Posterior vena cava (tissue), 2 donors: ENCODE measurements at places on chromosomes 6 and 20. TPM values are rescaled to one million over a fixed set of nuclear protein-coding genes. Genes with fewer than 3 reads are reported as not detected.
A peak's percentile ranks its signal among the peaks of the same experiment; 100 is the strongest.

- DNase-seq, result no peak
These were observed 7.7 kb upstream of the KLHL31 start for GRCh38 chr6:53673162-53673727.

The NOX3 gene
- total RNA-seq, result not detected

DNA sequence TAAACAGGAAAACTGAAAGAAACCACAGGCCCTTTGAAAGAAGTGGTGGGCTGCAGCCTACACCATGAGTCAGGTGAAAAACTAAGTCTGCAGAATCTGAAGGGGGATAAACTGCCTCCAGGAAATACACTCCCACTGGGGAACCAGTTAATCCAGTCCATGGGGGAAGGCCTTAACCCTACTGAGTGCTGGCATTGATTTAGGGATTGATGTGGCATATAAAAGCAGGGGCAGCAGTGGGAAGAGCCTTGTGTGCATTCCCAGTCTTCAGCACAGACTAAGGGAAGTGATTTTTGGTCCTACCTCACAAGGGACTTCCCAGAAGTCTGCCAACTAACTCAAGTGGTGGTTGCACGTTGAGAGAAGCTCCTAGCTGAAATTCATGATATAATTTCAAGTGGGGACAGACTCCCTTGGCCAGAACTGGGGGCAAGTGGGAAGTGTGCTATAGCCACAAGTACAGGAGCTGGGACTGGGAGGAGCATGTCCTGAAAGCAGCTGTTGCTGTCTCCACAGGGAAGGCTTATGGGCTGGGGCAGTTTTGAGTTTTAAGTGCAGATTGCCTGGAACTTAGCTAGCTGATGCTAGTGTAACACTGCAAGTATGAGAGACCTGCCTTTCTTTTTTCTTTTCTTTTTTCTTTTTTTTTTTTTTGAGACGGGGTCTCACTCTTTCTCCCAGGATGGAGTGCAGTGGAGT lies 31.2 kb downstream of the CITED2 start:
- DNase-seq, result no peak

GRCh38 chr20:3663031-3663701 lies at the start of gene GFRA4:
Gene GFRA4 (minus strand): TSS chr20:3663399. CDS start chr20:3663399, 0 bp downstream.
- DNase-seq, result peak; percentile 72

DNA sequence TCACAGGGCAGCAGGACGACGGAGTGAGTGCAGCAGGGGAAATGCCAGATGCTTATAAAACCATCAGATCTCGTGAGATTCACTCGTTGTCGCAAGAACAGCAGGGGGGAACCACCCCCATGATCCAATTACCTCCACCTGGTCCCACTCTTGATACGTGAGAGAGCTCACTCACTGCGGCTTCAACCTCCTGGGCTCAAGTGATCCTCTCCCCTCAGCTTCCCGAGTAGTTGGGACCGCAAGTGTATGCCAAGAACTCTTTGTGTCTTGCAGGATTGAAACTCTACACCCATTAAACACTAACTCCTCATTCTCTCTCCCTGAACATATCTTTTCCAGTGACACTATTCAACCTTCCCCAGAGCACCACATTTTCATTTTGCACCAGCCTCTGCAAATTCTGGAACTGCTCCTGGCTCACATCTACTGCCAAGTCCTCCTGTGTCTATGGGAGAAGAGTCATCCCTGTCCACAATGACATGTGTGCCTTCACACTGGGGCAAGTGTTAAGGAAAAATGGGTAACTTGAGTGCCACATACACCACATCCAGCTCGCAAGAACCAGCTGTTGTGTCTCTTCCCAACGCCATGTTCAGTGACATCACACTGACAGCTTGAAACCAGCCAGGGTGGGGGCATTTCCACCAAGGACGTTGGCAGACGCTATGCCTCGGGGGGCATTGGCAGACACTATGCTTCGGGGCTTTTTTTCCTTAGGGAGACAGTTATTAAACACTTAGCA lies 14.7 kb upstream of the TAF4 start:
- DNase-seq, result no peak

- DNase-seq, result peak; percentile 91
These were observed 19.9 kb downstream of the ZKSCAN8 start for GRCh38 chr6:28161410-28162079.

DNA sequence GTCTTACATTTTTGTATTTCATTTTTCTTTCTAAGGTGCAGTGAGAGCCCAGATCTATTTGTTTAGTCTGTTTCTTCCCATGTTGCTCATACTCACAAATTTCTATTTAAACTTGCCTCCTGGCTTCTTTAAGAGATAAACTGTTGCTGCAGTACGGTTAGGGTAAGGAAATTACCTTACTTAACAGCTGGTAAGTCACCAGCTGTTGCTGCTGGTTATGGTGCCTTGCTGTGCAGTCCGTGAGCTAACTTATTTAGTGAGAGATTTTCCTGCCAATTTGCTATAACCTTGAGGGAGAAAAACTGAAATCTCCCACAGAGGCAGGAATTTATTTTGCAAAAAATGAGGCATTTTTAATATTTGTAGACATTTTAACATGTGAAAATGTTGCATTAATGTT lies 261.0 kb downstream of the UST start:
- no peak for DNase-seq

The SDCBP2 gene
- 5.4 TPM for total RNA-seq

The FOXS1 gene
- 2.8 TPM for total RNA-seq

The KCNK16 gene
- not detected for total RNA-seq

The NR2E1 gene
- not detected for total RNA-seq

DNA sequence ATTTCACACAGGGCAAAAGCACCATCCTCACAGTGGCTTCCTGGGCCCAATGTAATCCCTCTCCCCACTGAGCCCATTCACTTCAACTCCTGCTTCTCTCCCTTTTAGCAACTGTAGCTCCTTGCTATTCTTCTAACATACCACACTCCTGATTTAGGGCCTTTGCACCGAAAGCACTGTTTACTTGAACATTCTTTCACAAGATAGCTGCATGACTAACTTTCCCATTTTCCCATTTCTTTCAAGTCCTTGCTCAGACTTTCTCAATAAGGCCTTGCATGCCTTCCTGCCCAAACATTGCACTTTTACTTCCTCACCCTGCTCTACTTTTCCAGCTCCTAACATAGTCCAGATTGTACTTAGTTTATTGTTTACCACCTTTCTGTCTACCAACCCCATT lies 73.0 kb downstream of the SHPRH start:
- DNase-seq, result no peak

The CYP24A1 gene
- total RNA-seq, result not detected

- no peak for DNase-seq
These were observed 106.5 kb downstream of the SMLR1 start for GRCh38 chr6:130933712-130934200.

DNA sequence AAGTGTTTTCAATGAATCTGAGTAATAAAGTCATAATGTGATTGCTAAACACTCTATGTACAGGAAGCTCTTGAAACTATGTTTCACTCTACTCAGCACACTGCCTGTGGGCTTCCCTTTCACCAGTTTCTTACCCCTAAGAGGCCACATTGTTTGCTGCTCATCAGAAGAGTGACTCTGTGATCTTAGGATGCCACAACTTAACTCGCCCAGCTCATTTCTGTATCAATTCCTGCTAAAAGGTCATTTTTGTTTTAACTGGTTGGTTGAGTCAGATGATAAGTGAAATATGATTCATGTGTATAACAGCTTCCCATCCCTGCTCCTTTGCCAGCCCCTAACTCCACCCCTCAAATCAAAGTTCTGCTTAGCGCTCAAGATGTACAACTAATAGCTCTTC lies 9.8 kb upstream of the NDUFAF4 start:
- no peak for DNase-seq

GRCh38 chr6:137879299-137879698 lies 12.2 kb downstream of the TNFAIP3 start:
- DNase-seq, result no peak

DNA sequence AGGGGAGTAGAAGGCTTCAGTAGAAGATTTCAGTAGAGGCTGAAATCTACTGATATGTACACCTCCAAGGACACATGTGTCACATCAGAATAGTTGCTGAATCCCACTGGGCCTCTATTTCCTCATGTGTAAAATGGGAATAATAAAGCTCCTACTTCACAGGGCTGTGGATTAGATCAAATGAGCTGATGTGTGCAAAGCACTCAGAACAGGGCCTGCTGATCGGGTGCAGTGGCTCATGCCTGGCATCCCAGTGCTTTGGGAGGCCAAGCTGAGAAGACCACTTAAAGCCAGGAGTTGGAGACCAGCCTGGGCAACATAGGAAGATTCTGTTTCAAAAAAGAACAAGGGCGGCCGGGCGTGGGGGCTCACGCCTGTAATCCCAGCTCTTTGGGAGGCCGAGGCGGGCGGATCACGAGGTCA lies 8.1 kb upstream of the AP5S1 start:
- DNase-seq, result peak; percentile 46

- DNase-seq, result no peak
These were observed 3.4 kb downstream of the GABBR1 start for GRCh38 chr6:29629571-29629970.

DNA sequence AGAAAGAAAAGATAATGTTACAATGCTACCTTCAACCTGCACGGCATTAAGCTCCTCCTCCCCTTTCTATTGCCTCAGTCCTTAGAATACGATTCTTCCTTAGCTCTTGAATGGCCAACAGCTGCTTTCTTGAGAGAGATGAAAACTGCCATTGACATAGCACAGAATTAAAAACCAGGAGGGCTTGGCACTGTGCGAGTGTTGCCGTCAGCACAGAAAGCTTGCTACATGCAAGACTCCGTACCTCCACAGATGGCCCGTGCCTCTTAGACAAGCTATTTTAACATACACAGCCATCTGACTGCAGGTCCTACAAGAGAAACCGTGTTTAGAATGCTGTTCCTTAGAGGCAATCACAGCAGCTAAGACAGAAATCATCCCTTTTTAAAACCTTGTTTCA lies 51.7 kb downstream of the ALDH5A1 start:
- no peak for DNase-seq

The PCSK2 gene
- total RNA-seq, result 0.32 TPM
